Activated CD8-positive, alpha-beta T cell treated with anti-CD3 and anti-CD28 coated beads for 36 hours (primary cell): ENCODE measurements at places on chromosomes 11 and 22. TPM values are rescaled to one million over a fixed set of nuclear protein-coding genes. Genes with fewer than 3 reads are reported as not detected.

GRCh38 chr11:63829823-63830489 is 9.0 kb upstream of the MARK2 start:
- peak; percentile 37 for DNase-seq
- no peak overlapping the region for H3K27ac ChIP-seq
- H3K27me3 ChIP-seq: no peaks in the 10 kb centered on the region
- H3K4me3 ChIP-seq: no peak overlapping the region
- H3K4me1 ChIP-seq: no peaks in the 10 kb centered on the region
- H3K36me3 ChIP-seq: peaks cover 4% of the 10 kb centered on the region

- no peak for DNase-seq
- H3K27ac ChIP-seq: no peak overlapping the region
- no peaks in the 10 kb centered on the region for H3K4me1 ChIP-seq
- H3K27me3 ChIP-seq: peaks cover 18% of the 10 kb centered on the region
Observed at GRCh38 chr11:119473226-119473625, 50.3 kb upstream of the THY1 start.

- no peaks in the 10 kb centered on the region for H3K27me3 ChIP-seq
- no peak overlapping the region for H3K27ac ChIP-seq
- H3K4me3 ChIP-seq: no peak overlapping the region
- H3K4me1 ChIP-seq: peaks cover 13% of the 10 kb centered on the region
- no peaks in the 10 kb centered on the region for H3K36me3 ChIP-seq
Observed at GRCh38 chr11:104682206-104682605, 216.1 kb downstream of the CASP12 start.

DNA sequence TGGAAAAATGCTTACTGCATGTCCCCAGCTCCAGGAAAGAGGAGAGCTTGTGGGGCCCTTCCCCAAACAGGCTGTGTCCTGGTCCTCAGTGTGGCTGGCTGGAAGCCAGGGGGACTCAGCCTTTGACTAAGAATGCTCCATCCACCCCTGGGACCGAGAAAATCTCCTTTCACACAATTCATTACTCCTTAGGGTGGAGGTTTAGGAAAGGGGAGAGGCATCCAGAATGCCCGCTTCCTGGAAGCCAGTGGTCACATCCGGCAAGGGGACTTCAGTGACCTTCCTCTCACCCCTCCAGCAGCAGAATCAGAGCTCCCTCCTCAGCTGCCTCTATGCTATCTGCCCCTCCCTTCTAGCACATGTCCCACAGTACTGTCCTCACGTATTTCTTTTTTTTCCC is 21.9 kb downstream of the ATG16L2 start:
- no peak overlapping the region for H3K4me3 ChIP-seq
- peak overlapping the region; percentile 44 for H3K27ac ChIP-seq
- peaks cover 7% of the 10 kb centered on the region for H3K4me1 ChIP-seq

GRCh38 chr11:124861670-124862069 is 3.6 kb upstream of the ROBO3 start:
- H3K27me3 ChIP-seq: peaks cover 53% of the 10 kb centered on the region
- H3K36me3 ChIP-seq: no peaks in the 10 kb centered on the region
- peaks cover 18% of the 10 kb centered on the region for H3K4me1 ChIP-seq
- DNase-seq: no peak

DNA sequence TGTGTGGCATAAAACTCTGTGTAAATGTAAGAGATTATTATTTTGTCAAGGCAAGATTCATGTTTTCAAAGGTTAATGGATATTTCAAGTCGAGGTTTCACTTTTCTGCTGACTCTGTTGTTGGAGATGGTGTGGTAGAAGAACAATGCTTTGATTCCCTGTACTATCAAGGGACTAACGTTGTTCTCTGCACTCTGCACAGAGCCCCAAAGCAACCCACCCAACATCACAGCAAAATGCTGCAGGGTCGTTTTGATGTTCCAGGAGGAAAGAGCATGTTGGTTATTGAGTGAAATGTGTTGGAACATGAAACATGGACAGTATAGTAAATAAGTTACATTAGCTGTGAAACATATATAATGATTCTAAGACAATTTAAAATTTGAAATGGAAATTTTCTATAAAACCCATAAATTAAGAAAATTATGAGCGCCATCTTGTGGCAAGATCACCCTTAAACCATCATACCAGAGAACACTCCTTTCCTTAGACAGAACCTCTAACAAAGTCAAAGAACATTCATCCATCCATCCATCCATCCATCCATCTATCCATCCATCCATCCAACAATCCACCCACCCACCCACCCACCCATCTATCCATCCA is 164.4 kb upstream of the ZBED5 start:
- no peak overlapping the region for H3K27ac ChIP-seq
- H3K27me3 ChIP-seq: no peaks in the 10 kb centered on the region
- no peaks in the 10 kb centered on the region for H3K36me3 ChIP-seq
- no peak overlapping the region for H3K4me3 ChIP-seq
- DNase-seq: peak; percentile 34

DNA sequence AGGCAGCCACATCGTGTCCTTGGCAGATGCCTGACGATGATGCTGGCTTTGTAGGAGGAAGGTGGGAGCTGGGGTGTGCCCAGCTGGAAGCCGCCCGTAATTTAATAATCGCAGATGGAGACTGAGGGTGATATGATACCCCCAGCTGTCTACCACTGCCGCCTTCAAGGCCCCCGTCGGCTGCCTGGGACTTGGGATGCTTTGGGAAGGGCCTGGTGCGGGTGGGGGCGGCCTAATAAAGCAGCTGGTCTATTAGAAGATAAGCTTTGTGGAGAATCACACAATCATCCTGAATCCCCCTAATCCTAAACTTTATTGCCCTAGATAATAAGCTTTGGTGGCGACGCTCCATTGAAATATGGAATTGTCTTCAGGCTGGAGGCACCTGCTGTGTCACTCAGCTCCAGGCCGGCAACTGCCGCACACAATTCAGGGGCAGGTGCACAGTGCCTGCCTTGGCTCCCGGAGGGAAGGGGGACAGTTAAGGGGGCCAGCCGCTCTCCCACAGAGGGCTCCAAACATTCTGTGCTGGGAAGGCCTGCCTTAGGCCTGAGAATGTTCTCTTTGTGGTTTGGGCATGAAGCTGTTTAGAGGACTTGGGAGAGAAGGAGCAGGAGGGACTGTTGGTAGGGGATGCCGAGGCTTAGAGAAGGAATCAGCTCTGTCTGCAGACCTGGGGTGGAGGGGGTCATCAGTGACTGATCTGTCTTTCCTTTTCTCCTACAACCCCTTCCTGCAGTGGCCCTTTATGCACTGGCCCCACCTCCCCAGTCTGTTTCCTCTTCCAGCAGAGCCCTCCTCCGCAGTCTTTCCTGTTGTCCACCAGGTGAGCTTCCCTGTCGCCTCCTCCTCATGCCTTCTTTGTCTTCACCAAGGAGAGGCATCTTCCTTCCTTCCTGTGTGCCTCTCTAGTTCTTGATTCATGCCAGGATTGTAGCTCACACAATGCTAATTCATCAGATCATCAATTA is 65.3 kb downstream of the ARL14EP start:
- H3K4me1 ChIP-seq: no peaks in the 10 kb centered on the region
- H3K4me3 ChIP-seq: no peak overlapping the region
- H3K36me3 ChIP-seq: no peaks in the 10 kb centered on the region
- H3K27ac ChIP-seq: no peak overlapping the region

DNA sequence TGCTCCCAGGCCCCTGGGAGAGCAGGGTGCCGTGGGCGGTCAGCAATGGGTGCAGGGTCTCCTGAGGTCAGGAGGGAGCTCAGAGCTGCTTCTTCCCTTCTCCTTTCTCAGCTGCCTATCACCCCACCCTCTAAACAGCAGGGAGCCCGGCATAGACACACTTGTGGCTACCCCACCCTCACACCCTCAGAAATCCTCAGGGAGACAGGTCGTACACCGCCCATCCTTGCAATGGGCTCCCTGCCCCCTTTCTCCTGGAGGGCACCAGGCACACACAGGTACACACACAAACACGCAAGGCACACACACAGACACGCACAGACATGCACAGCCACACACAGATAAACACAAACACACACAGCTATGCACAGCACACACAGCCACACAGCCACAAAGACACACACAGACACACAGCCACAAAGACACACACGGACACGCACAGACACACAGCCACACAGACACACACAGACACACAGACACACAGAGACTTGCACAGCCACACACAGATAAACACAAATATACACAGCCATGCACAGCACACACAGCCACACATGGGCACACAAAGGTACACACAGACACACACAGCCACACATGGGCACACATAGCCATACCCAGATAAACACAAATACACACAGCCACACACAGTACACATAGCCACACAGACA is 44.9 kb upstream of the TH start:
- DNase-seq: no peak
- H3K36me3 ChIP-seq: no peaks in the 10 kb centered on the region
- no peak overlapping the region for H3K27ac ChIP-seq

DNA sequence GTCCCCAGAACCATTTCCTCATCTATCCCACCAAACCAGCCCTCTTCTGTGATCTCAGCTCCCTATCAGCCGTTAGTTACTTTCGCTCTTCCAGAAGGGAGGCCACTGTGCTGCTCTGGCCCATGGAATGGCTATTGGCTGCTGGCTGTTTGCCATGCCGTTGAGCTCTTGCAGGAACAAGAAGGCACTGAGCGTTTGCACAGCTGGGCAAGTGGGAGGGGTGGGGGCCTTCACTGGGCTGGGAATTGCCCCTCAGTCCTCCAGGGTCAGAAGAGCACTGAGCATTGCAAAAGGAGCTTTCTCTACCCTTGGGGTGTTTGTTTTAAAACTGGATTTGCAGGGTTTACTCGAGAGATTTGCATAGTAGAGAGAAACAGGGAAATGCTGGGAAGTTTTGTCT is 129.0 kb upstream of the PARVA start:
- DNase-seq: no peak
- H3K4me1 ChIP-seq: peaks cover 2% of the 10 kb centered on the region
- peaks cover 3% of the 10 kb centered on the region for H3K36me3 ChIP-seq
- H3K4me3 ChIP-seq: no peak overlapping the region
- H3K27ac ChIP-seq: no peak overlapping the region
- H3K27me3 ChIP-seq: no peaks in the 10 kb centered on the region

- H3K4me1 ChIP-seq: no peaks in the 10 kb centered on the region
- no peak overlapping the region for H3K27ac ChIP-seq
- no peaks in the 10 kb centered on the region for H3K27me3 ChIP-seq
- DNase-seq: no peak
- no peak overlapping the region for H3K4me3 ChIP-seq
- peaks cover 24% of the 10 kb centered on the region for H3K36me3 ChIP-seq
Observed at GRCh38 chr11:113805640-113806039, 26.0 kb downstream of the CLDN25 start.

- no peaks in the 10 kb centered on the region for H3K36me3 ChIP-seq
- no peak overlapping the region for H3K27ac ChIP-seq
- peaks cover 4% of the 10 kb centered on the region for H3K27me3 ChIP-seq
- H3K4me3 ChIP-seq: no peak overlapping the region
- DNase-seq: no peak
- no peaks in the 10 kb centered on the region for H3K4me1 ChIP-seq
Observed at GRCh38 chr11:93279851-93280347, 50.6 kb upstream of the DEUP1 start.

GRCh38 chr11:19557720-19558140 is 154.9 kb upstream of the NAV2 start:
- H3K27me3 ChIP-seq: peaks cover 6% of the 10 kb centered on the region
- DNase-seq: peak; percentile 78
- H3K27ac ChIP-seq: no peak overlapping the region

DNA sequence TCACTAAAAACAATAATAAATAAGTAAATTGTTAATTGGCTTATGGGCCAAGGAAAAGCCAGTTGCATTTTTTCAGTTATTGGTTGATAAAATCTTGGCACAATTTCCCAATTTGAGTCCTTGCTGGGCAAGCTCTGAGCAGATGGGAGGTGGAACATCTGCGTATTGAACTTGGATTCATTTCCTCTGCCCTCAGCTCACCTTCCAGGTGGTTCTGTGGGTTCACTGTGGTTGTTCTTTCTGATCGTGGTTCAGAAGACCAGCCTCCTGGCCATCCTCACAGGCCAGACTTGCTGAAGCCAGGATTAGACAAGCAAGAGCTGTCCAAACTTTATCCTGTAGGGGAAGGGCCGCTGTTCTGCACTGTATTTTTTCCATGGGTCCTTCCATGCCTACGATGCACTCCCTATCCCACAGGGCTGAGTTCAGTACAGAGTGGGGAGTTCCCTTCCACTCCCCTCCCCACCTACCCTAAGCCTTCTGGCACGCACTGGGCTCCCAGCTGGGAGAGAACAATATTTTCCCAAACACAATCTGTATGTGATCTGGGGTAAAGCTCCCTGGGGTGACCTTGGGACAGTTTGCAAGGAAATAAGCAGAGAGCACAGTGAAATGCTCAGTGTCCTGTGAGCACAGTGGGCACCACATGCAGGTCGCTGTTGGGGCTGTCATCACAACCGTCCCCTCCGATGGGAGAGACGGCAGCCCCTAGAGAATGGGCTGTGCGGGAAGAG is 43.5 kb upstream of the TP53I11 start:
- DNase-seq: no peak
- H3K27ac ChIP-seq: no peak overlapping the region
- no peak overlapping the region for H3K4me3 ChIP-seq
- no peaks in the 10 kb centered on the region for H3K4me1 ChIP-seq
- peaks cover 2% of the 10 kb centered on the region for H3K27me3 ChIP-seq

- H3K27ac ChIP-seq: no peak overlapping the region
- H3K4me3 ChIP-seq: no peak overlapping the region
- no peak for DNase-seq
- H3K36me3 ChIP-seq: no peaks in the 10 kb centered on the region
- H3K4me1 ChIP-seq: no peaks in the 10 kb centered on the region
Observed at GRCh38 chr11:34567733-34568132, 53.2 kb upstream of the EHF start.

GRCh38 chr11:113567867-113568544 is 92.8 kb upstream of the DRD2 start:
- H3K27ac ChIP-seq: no peak overlapping the region
- no peak overlapping the region for H3K4me3 ChIP-seq
- no peaks in the 10 kb centered on the region for H3K4me1 ChIP-seq
- H3K27me3 ChIP-seq: peaks cover 6% of the 10 kb centered on the region
- H3K36me3 ChIP-seq: no peaks in the 10 kb centered on the region
- no peak for DNase-seq

DNA sequence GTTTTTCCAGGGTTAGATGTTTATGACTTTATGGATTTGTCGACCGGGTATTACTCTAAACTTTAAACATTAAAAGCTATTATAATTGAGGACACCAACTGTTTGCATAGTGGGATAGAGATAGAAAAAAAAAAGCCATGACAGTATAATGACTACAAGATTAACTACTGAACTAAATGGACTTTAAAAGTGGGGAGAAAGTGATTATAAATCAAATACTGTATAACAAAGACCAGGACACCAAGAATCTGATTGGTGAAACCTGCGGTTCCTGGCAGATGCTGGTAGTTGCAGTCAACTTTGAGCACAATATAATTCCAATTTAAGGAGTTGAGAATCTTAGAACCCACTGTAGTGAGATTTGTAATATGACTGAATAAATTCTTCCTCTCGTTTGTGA is 2.5 kb downstream of the CRKL start:
- DNase-seq: no peak
- H3K27ac ChIP-seq: no peak overlapping the region
- H3K4me3 ChIP-seq: peak overlapping the region; percentile 99
- H3K36me3 ChIP-seq: peaks cover 45% of the 10 kb centered on the region

Gene RASSF7
- 17.3 TPM for total RNA-seq

Gene WNT11
- total RNA-seq: 0.43 TPM

Gene SCO2
- total RNA-seq: 2.7 TPM

Gene USP2
- 0.61 TPM for total RNA-seq

Gene FGF3
- not detected for total RNA-seq

Gene ESAM
- 0.60 TPM for total RNA-seq

Gene CCDC157
- 2.4 TPM for total RNA-seq

Gene TYR
- total RNA-seq: not detected

Gene CDCA5
- total RNA-seq: 112 TPM

Gene GPHA2
- not detected for total RNA-seq

Gene UPK3A
- total RNA-seq: not detected

Gene MAJIN
- total RNA-seq: not detected

Gene KRTAP5-1
- not detected for total RNA-seq

Gene ATXN10
- 114 TPM for total RNA-seq

Gene HTR3A
- not detected for total RNA-seq
